ENCODE measurements at places on chromosomes 3 and 15.

DNA sequence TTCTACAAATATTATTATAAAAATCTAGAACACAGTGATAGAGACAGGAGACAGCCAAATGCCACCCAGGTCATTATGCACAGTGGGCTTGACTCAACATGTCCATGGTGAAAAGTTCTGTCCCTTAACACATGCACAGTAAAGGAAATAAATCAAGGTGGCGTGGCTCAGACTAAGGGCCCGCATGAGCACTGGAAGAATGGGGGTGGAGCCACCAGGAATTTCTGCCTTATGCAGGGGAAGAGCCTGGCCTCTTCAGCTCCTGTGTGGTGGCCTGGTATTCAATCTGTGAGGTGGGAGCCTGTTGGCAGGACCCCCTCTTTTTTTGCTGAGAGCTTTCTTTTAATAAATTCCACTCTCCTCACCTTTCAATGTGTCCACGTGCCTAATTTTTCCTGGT, 17.2 kb upstream of the SPG21 start:
- DNase-seq, result no peak

DNA sequence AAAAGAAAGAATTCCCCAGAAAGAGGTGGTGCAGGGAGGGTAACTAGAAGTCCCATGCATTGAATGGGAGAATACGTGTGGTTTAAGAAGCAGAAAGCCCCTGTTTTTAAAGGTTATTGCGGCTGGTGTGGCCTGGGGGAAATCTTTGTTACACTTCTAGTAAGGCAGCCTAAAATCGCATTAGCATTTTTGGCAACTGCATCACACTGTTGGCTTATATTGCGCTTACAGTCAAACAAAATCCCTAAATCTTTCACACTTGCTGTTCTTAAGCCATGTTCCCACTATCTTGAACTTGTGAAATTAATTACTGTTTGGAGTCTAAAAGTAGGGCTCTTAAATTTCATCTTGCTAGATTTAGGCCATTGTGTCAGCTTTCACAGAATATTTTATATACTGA, 66.0 kb upstream of the GOLIM4 start:
- no peak for DNase-seq

GRCh38 chr3:111465081-111465670, 76.8 kb upstream of the CD96 start:
- no peak for DNase-seq

- DNase-seq, result no peak
Observed at GRCh38 chr15:52710708-52711389, 31.7 kb upstream of the ATOSA start.

GRCh38 chr3:177478170-177478867, 281.0 kb upstream of the TBL1XR1 start:
- DNase-seq, result no peak

GRCh38 chr3:124094496-124094895, 102.6 kb upstream of the ROPN1 start:
- DNase-seq, result no peak

DNA sequence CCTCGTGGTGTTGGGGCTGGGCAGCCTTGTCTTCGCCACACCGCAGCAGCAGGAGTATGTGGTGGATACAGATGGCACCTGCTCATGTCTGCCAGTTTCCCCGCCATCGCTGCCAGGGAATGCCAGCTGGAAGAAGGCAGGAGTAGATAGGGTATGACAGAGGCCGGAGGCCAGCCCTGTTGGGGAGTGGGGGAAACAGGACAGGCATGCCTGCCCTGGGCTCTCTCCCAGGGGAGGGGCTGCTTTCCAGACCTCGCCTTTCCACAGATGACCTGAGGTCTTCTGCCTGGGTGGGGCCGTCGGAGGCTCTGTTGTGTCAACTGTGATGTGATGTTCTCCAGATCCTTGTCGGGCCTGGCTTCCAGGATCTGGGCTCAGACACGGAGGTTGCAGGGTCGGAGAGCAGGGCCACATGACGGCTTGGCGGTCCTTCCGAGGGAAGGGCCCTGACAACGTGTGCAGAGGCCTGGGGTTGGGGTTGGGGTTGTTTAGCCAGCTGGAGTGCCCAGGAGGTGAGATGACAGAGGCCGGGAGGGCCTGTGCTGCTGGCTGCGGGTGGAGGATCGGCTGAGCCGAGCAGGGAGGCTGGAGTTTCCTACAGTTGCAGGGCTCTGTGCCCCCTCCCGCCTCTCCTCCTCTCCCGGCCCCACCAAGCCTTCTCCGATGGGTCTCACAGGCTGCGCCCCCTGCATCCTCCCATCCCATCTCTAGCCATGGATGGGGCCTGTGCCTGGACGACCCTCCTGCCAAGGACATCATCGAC, 102.0 kb downstream of the TBC1D2B start:
- no peak for DNase-seq

DNA sequence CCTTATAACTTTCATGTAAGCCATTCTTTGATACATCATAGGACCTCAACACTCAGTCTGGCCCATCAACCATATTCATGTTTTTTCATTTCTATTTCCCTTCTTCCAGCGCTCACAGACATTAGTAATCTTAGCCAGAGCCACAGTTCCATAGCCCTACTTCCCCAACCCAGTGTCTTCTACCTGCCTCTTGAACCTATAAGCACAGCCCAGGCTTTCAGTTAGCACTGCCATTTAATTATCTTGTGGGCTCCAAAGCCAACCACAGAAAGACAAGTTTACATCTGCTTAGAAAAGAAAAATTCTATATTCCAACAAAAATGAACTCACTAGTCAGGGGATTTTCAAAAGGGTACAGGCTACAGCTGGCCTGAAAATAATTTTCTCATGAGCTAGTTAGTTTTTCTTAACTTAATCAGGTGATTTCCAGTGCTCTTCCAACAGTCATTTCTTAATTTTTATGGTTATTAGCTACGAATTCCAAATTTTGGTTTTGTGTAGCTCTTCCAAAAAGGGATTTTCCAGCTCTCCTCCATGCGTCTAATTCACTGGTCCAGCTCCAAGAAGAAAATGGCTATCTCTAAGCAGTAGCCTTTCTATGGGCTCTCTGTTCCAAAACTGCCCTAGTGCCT, 13.7 kb downstream of the CD200 start:
- DNase-seq, result no peak

DNA sequence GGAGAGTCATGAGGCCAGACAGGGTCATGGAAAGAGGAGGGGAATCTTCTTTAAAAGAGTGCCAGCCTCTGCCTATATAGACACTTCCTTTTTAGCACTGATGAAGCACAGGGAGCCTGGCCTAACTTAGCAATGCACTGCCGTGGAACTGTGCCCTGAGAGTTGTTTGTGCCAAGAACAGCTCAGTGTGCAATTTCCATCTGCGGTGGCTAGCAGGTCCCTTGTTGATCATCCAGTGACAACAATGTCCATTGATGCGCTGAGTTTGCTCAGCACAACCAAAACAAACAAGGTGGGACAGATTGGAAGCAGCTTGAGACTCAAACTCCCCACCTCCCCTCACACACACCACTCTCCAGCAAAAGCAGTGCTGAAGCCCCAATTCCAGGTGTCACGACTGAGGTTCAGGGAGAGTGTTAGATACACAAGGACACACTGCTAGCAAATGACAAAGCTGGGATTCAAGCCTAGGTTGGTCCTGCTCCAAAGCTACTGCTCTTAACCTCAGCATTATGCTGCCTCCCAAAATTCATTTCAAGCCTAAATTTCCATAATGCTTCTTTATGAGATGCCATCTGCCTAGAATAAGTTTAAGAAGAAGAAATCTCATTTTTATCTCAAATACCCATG, 316.6 kb upstream of the UBE2E2 start:
- DNase-seq, result no peak

DNA sequence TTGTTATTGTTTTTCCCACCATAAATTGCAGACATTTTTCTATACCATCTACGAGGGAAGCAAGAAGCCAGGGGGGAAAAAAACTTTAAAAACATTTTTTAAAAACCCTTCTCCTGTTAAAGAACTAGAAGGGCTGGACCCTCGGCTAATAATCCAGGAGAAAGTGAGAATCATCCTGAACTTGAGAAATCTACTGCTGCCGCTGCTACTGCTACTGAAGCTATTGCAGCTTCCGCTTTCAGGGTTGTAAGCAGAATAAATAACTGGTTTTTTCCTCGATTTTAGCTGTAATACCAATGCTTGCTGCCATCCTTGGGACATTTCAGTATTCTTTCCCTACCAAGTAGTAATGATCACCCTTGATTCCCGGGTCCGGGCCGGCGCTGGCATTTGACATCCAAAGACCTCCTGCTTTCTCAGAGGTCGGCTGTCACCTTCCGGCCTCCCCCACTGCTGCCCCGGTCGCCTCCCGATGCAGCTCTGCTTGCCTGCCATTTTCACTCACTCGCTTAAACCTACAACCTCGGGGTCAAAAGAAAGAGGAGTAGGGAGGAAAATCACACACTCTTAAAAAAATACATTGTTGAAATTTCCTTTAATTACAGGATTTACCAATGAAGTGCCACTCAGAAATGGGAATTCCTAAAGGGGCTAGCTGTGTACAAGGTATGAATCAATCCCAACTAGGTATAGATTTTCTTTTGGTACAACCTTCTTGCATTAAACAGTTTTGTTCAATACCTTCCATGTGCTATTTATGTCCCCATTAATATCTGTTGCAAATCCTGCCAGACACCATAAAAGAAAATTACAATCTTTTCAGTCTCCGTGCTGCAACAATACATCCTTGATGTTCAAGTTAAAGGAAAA, 674 bp upstream of the MECOM start:
- DNase-seq, result no peak

- DNase-seq, result no peak
Observed at GRCh38 chr3:72669224-72669623, 179.0 kb downstream of the SHQ1 start.

- no peak for DNase-seq
Observed at GRCh38 chr3:123540285-123540684, 44.6 kb downstream of the HACD2 start.
